SW480 (cell line): ENCODE measurements at places on chromosomes 1 and 21.

- DNase-seq = no peak
Measured at GRCh38 chr1:47399846-47400155, 16.3 kb upstream of the FOXE3 start.

DNA sequence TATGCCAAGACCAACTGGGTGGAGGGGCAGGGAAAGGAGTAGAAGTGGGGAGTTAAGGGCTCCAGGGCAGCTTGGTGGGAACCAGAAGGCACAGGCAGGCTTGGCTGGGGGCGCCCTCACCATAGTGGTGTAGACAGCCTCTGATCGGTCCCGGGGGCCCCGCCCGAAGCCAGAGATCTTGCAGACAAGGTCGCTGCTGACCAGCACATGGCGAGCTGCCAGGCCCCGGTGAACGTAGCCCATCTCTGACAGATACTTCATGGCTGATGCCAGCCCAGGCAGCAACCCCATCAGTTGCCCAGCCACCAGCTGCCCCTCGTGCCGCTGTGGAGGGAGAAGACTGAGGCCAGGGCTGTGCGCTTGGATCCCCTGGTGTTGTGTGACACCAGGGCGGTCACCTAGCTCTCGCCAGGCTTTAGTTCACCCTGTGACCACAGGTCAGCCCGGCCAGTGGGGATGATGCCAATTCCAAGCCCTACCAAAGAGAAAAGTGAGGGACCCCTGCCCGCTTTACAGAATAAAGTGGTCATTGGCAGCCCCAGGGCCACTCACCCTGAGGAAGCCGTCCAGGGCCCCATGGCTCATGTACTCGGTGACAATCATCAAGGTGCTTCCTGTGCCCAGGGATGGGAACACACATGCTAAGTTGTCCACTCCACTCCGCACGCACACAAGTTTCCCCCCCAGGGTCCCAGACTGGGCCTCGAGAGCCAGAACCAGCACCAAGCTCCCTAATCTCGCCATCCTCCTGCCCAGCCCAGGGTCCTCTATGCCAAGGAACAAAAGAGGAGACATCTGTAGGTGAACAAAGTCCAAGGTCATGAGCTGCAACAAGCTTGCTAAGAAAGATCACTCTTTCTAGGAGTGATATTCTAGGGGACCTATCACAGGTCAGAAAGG, 28.2 kb downstream of the CDCA8 start:
- DNase-seq = no peak

GRCh38 chr1:918353-918752, 5.4 kb upstream of the SAMD11 start:
- no peak for DNase-seq

DNA sequence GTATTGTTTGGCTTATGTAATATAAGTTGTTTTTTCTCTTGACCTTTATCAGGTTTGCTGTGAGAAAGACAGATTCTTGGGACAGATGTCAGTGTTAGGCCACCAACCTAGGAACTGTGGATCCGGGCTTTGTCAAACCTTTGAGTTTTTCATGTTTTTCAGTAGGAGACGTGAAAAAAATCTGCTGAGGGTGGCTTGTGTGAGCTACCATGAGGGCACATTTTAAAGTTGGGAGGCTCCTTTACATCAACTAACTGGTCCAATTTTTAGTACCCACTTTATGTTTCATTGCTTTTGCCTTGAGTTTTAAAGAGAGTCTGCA, 801 bp downstream of the RPS6KC1 start:
- DNase-seq = no peak

GRCh38 chr1:193190096-193190744, 3.8 kb upstream of the B3GALT2 start:
- no peak for DNase-seq

GRCh38 chr1:102640312-102640711, 468.0 kb downstream of the COL11A1 start:
- DNase-seq = no peak

- no peak for DNase-seq
Measured at GRCh38 chr1:205920159-205920558, 23.1 kb downstream of the SLC26A9 start.

DNA sequence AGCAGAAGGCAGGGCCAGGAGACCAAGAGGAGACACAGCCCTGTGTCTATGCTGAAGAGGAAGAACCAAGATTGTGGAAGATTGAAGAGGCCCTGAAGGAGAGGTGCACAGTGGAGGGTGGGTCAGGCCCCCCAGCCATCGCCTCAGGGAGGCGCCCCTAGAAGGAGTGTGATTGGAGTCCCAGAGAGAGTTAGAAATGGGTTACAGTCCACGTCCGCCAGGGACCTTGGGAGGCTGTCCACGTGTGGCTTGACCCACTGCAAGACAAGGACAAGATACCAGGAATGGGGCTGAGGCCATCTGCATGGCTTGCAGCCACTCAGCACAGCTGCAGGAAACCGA, 375.1 kb downstream of the NPHP4 start:
- no peak for DNase-seq
